ENCODE measurements at places on chromosomes 1 and 21. TPM values are rescaled to one million over a fixed set of nuclear protein-coding genes. Genes with fewer than 3 reads are reported as not detected.

DNA sequence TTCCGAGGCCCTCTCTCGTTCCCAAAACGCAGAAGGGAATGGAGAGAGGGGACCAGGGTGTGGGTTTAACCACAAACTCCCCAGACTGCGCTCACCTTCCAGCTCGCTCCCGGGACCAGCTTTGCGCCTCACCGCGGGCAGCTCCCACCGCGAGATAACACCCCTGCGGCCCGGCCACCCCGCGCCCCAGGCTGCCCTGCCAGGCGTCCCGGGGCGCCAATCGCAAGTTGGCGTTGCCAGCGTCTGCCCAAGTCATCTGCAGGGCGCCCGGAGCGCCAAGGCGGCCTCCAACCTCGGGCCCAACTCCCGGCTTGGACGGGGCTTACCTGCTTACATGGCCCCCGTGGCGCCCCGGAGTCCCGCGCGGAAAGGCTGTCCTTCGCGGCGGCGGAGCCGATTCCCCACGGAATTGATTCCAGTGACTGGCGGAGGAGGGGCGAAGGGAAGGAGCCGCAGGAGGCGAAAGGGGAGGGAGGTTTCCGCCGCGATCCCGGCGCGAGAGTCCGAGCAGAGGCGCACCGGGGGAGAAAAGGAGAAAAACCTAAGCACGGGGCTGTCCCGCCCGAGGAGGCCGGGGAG, 456 bp downstream of the PTPN14 start:
- peaks cover 54% of the 10 kb centered on the region for H3K4me1 ChIP-seq
- peaks cover 2% of the 10 kb centered on the region for H3K36me3 ChIP-seq
- H3K4me3 ChIP-seq = peak overlapping the region; percentile 95
- DNase-seq = peak; percentile 88
- no peaks in the 10 kb centered on the region for H3K27me3 ChIP-seq
- peak overlapping the region; percentile 96 for H3K27ac ChIP-seq

Gene DOCK7
- total RNA-seq = 81.8 TPM

- H3K27ac ChIP-seq = no peak overlapping the region
- no peak for DNase-seq
- peaks cover 26% of the 10 kb centered on the region for H3K4me1 ChIP-seq
- H3K36me3 ChIP-seq = peaks cover 2% of the 10 kb centered on the region
- no peaks in the 10 kb centered on the region for H3K27me3 ChIP-seq
Measured at GRCh38 chr21:28378026-28378425, 614.7 kb downstream of the LTN1 start.

DNA sequence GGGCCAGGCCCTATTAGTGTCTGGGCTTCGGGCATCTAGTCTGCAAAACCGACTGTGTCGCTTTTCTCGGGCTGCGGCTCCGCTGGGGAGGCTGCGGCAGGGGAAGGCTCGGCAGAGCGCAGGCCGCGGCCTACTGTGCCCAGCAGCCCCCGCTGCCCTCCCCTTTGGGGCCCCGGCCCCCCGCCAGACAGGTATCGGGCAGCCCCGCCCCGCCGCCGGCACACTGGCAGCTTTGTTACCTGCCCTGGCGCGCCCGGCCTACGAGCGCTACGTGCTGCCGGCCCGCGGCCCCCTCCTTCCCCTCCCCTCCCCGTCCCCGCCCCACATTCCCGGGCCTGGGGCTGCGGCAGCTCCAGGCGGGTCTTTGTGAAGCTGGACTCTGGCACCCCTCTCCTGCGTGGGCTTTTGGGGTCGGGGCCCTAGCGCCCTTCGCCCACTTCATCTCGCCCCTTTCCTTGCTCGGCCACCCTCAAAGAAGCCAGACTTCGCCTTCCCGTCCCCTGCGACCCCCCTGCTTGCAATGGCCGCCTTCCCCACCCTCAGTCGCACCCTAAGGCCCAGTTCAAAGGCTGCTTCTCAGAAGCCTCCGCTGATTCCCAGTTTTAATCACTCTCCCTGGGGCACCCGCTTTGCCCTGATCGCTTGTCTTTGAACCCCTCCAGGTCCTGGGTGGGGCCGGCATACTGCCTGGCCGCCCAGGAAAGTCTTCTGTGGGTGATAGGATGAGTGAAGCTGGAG, 48.9 kb upstream of the SLC2A1 start:
- no peak overlapping the region for H3K27ac ChIP-seq
- no peak overlapping the region for H3K4me3 ChIP-seq
- no peaks in the 10 kb centered on the region for H3K27me3 ChIP-seq
- H3K36me3 ChIP-seq = no peaks in the 10 kb centered on the region
- DNase-seq = no peak

GRCh38 chr1:27476237-27476636, 13.7 kb downstream of the WASF2 start:
- H3K4me1 ChIP-seq = peaks cover 42% of the 10 kb centered on the region
- H3K27ac ChIP-seq = peak overlapping the region; percentile 29
- no peaks in the 10 kb centered on the region for H3K27me3 ChIP-seq
- DNase-seq = no peak

Gene MAN1C1
- total RNA-seq = 73.3 TPM

Gene MEGF6
- 255 TPM for total RNA-seq

Gene DMRTA2
- total RNA-seq = not detected

Measured in osteocyte (in vitro differentiated cells).